ENCODE measurements at places on chromosomes 7 and 10.

- DNase-seq: no peak
Measured at GRCh38 chr7:117808341-117808757, 64.9 kb downstream of the CTTNBP2 start.

GRCh38 chr7:142385491-142386340 is 127.9 kb upstream of the PRSS58 start:
- peak; percentile 57 for DNase-seq

DNA sequence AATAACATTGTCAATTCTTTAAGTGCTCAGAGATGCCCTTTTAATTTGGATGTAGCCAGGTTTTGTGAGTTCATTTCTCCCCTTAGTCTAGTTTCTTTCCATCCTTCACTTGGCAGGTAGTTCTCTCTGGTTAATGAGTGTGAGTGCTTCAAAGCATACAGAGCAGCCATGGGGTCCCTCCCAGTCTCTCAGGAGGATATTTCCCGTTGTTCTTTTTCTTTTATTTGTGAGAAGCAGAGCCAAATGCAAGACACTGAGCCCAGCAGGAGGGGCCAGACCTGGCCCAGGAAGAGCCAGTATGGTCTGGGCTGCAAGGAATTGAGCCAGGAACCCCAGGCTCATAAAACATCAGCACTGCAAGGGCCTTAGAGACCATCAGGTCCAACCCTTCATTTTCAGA is 52.4 kb downstream of the PLCE1 start:
- peak; percentile 21 for DNase-seq

DNA sequence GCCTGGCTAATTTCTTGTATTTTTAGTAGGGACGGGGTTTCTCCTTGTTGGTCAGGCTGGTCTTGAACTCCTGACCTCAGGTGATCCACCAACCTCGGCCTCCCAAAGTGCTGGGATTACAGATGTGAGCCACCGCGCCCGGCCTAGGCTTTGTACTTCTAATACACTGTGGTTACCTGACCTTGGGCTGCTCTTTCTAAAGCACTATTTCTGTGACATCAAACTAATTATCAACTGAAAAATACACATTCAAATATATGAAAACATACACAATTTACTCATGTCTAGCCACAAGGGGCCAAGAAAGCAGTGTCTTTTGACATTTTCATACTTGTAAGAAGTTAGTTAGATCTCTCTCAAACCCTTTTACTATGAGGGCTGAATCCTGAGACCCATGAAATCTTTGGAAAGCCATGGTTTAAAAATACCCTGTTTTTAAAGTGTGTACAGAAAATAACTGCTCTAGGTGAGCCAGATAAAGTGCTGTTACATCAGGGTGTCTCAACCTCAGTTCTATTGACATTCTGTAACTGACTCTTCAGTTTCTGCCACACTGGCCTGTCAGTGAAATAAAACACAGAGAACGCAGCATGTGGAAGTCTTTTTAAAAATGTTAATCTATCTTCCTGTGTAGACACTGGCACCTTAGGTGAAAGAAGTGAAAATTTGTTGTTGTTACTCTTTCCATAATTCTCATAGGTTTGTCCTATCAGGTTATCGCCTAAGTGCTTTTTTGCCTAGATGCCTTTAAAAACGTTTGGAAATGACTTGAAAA is 58.8 kb downstream of the CREM start:
- DNase-seq: no peak

GRCh38 chr7:142485617-142486226 is 227.9 kb upstream of the PRSS58 start:
- peak; percentile 10 for DNase-seq

- no peak for DNase-seq
Measured at GRCh38 chr7:92652536-92652935, 62.3 kb upstream of the FAM133B start.

DNA sequence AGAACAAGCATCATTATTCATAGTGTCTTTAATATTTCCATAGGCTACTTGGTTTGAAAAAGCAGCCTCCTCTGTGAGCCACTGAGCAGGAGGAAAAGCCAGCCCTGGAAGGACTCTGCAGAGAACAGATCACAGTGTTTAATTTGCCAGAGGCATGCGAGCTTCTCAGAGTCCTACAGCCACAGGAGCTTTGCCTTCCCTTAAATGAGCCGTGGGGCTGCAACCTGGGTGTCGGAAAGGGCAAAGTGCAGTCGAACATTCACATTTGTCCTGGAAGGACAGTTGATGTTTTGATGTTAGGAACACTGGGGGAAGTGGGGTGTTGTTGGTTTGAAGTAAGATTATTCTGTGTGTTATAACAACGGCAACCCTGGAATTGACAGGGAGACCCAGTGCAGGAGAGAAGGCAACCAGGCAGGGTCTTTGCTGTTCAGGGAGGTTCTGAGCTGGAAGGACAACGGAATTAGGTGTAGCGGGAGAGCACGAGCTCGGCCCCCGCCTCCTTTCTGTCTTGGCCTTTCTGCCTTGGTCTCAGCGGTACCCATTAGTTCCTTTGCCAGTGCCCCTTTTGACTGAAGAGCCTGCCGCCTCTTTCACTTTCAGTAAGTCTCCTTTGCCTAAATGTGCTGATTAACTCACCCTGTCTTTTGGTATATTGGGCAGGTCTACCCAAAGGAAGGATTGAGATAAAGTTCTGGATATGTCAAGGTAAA is 192.3 kb upstream of the PITRM1 start:
- no peak for DNase-seq

DNA sequence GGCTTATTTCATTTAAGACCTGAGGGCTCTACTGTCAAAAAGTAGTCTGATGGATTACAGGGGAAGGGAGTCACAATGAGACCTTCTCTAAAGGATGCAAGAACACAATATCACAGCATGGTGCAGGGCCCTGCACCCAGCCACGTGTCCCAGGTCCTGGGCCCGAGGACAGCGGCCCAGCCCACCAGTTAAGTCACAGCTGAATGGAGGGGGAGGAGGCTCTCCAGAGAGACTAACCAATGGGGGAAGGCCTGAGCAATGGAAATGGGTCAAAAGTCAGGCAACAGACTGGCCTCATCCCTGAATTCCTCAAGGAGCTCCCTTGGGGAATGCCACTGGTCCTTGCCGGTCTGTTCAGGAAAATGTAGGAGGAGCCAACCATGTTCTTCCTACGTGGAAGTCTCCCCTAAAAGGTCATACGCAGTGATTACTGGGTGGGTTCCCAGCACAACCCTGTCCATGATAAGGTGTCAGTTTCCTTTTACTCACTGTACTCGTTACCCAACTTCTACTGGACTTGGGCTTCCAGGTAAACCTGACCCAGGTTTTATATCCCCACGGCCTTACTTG is 28.3 kb downstream of the CCDC3 start:
- peak; percentile 46 for DNase-seq

DNA sequence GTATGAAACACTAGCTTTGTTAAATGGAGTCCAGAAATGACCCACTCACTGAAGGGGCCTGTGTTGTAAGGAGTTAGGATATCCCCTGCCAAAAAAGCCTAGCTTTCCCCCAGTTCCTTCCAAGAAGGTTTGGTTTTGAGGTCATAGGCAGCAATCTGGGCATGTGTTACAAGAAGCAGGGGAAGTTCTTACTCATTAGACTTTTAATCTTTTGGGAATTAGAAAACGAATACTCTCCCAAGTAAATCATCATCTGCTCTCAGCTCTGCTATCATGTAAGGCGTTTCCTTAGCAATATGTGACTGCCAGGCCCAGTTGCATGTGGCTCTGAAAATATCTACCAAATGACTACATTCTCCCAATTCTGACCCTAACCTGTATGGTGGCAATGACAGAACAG is 3.7 kb downstream of the NOD1 start:
- no peak for DNase-seq

DNA sequence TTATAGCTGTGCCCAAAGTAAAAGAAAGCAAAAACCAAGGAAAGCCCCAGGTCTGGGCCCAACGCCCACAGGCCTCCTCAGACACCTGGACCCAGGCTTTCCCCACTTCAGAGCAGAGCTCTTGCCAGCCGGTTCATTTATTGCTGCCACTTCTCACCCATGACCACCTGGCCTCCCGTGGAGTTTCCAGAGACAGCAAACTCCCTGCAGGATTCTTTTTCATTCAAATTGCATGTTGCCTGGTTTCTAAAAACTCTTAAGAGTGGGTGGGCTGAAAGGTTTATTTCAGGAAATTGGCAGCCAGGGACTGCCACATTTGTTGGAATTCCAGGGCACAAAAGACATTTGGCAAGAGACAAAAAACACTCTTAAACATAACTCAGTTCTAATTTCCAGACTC is 4.7 kb downstream of the VOPP1 start:
- DNase-seq: no peak

GRCh38 chr7:51340029-51340838 is 23.6 kb upstream of the COBL start:
- no peak for DNase-seq

- DNase-seq: no peak
Measured at GRCh38 chr7:153405704-153406485, 646.3 kb upstream of the DPP6 start.

DNA sequence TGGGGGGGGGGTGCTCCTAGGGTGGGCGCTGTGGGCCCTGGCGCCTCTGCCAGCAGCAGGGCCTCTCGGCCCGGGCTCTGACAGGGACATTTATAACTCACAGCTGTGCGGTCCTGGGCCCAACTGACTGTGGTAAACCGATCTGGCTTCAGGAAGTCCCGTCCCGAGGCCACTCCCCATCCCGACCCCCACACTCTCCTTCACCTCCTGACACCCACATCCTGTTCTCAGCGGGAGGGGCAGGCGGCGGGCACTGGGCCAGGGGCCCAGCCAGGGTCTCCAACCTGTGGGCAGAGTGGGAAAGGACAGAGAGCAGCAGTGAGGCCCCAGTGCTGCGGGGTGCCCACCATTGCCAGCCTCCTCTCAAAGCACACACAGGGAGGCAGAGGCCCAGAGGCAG is 69.1 kb downstream of the ZMIZ1 start:
- peak; percentile 41 for DNase-seq

DNA sequence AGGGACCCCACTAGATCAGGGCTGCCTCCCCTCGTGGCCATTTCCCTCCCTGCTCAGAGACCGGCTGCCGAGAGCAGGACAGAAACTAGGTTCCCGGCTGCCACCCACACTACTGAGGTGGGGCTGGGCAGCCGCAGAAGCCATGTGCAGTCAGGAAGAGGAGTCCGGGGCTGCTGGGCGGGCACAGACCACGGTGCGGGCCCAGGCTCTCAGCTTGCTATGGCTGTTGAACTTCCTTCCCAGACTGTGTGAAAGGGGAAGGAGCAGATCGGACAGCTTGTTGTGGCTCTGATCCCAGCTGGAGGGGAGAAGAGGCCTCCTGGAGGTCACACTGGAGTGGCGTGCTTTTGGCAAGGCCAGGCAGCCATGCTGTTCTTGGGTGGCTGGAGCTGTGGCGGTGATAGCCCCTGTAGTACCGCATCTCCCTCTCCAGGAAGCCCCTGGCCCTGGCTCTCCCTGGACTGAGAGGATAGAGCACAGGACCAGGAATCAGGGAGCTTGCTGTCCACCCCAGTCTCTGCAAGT is 56.8 kb downstream of the HK1 start:
- no peak for DNase-seq

DNA sequence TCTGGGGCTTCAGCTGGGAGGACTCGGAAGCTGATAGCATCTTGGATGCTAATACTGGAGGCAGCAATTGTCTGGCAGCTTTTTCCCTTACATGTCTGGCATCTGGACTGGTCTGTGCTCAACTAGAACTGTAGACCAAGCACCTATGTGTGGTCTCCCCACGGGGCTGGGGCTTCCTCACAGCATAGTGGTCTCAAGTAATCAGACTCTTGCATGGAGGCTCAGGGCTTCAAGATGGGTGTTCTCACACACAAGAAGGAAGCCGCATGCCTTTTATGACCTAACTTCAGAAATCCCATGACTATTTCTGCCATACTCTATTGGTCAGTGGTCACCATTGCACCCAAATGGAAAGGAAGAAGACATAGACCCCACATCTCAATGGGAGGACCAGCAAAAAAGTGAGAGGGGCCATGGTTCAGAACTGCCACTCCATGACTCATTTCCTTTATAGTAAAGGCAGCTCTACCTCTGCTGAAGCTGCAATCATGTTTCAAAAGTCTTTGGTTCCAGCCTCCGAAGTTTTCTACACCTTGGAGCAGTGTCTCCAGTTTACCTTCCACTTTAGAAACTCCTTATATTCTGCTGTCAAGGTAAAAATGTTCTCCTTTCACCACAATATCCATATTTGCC is 14.7 kb downstream of the AOC1 start:
- no peak for DNase-seq

- no peak for DNase-seq
Measured at GRCh38 chr10:79267499-79267898, 79.8 kb upstream of the PPIF start.

DNA sequence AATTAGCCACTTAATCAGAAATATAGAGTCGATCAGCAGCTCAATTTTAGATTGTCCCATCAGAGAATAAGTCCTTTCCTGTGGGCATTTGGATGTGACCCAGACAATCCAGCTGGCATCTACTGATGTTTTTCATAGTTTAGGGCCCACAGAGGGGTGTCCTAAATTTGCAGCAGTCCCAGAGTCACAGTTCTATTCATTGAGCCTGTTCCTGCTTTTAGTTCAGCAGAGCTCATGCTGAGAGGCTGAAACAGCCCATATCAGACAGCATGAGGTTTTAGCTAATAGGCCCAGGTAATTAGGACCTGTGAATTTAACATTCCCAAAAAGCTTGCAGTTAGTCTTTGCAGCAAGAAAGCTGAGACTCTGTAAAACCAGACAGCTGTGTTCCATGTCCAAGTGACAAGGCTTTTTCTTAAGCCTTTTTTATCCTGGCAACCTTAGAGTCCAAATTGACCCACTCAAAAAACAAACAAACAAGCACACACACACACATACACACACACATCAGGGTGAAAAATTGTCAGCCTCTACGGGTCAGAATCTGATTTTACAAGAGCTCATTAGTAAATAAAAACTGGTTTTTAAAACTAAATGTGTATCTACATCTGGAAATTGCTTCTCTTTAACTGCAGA is 33.7 kb downstream of the ANKIB1 start:
- DNase-seq: no peak

- no peak for DNase-seq
Measured at GRCh38 chr10:48937796-48938195, 1.8 kb downstream of the LRRC18 start.

- no peak for DNase-seq
Measured at GRCh38 chr10:97048649-97049427, 136.9 kb downstream of the SLIT1 start.

DNA sequence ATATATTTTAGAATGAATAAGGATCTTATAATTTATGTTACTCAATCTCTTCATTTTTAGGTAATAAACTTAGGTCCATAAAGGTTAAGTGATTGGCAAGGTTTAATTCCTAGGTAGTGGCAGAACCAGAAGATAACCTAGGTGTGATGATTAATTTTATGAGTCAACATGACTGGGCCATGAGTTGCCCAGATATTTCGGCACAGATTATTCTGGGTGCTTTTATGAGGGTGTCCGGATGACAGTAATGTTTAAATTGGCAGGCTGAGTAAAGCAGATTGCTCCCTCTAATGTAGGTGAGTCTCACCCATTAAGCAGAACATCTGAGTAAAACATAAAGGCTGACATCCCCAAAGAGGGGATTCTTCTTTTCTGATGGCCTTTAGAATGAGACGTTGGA is 1349.3 kb upstream of the CELF2 start:
- DNase-seq: no peak

DNA sequence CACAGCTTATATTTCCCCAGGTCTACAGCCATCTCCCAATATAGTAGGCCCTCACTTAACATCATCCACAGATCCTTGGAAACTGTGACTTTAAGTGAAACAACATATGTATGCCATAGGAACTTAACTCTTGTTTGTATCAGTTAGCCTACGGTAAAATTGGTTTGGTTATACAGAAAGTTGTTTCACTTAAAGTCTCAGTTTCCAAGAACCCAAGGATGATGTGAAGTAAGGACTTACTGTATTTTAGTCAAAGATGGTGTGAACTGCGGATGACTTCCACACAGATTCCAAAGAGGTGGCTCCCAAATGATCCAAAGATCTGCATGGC is 56.4 kb upstream of the MRLN start:
- no peak for DNase-seq
